ENCODE measurements at places on chromosomes 3 and 15.

- no peak for DNase-seq
These were observed 428.8 kb upstream of the C2CD4B start for GRCh38 chr15:62593681-62594399.

GRCh38 chr3:142210144-142210543 is 15.2 kb downstream of the GK5 start:
- DNase-seq: no peak

GRCh38 chr15:89794627-89795241 is 18.6 kb downstream of the MESP2 start:
- no peak for DNase-seq

GRCh38 chr3:64191822-64192221 is 33.4 kb downstream of the PRICKLE2 start:
- DNase-seq: no peak

DNA sequence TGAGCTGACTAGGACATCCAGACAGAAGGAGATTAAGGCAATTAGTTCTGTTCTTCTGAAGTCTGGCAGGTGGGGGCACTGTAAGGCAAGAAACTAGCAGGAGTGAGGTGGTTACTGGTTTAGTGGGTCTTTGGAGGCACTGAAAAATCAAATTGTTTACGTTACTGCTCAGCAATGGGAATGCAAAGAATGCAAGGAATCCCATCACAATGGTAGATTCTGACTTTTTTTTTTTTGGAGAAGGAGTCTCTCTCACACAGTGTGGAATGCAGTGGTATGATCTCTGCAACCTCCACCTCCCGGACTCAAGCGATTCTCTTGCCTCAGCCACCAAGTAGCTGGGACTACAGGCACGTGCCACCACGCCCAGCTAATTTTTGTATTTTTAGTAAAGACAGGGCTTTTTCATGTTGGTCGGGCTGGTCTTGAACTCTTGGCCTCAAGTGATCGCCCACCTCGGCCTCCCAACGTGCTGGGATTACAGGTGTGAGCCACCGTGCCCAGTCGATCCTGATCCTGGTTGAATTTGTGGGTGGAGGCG is 16.4 kb downstream of the FAM107A start:
- DNase-seq: no peak

DNA sequence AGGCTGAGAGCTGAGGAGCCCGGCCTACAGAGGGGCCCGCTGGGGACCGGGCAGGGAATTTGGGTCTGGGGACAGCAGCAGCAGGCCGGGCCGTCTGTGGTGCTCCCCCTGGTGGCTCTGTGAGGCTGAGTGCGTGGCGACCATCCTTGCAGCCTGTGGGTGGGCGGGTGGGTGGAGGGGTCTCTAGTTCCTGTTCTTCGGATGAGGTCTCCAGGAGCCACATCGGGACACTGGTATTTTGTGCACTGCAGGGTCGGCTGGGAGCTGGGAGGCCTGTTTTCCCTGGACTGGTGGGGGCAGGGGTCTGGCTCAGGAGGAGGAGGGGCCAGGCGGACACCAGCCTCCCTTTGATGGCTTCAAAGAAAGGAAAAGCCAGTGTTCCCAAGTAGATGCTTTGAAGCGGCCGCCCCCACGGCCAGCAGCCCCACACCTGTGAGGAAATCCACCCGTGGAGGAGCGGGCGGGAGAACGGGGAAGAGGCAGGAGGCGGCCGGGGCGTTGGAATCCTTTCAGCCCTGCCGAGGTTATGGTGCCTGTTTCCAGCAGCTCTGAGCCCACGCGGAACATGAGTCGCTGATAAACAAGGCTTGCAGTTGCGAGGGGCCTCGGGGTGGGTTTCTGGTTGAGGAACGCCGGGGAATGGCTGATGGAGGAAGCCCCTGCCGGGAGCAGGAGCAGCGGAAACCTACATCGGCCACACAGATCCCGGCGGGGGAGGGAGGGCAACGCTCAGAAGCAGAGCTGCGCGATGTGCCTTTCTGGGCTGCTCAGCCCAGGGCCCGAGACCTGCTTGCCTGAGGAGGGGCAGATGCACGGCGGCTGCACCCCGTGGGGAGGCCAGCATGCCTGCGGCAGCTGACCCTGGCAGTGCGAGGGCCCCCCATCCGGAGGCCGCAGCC is 154.3 kb downstream of the NSMCE3 start:
- no peak for DNase-seq

GRCh38 chr15:40543082-40543481 is 21.8 kb downstream of the CCDC32 start:
- DNase-seq: no peak

DNA sequence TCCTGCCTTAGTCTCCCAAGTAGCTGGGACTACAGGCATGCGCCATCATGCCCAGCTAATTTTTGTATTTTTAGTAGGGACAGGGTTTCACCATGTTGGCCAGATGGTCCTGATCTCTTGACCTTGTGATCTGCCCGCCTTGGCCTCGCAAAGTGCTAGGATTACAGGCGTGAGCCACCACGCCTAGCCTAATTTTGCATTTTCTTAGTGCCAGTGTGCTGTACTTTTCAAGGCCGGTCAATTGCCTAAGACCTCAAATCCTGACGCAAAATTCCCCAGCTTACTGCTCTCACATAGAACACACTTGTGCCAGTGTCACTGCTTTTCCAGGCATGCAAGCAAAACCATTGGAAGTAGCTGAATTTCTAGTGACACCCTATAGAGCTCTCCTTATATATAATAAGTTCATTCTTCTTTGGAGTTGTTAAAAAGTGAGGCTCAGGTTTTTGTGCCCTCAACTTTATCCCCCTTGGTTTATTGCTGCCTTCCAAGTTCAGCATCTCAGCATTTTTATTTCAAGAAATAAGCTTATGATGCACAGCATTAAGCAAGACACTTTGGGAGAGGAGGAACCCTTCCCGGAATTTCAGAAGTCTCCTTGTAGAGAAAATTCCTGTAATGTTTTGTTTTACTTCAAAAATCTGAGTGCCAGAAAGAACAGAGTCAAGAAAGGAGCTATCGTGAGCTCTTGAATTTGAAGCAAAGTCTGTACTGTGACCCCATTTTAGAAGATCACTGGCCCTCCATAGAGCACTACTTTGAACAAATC is 93.2 kb downstream of the FILIP1L start:
- DNase-seq: no peak
